Occipital lobe (tissue), 3 donors: ENCODE measurements at places on chromosomes 13 and 19. TPM values are rescaled to one million over a fixed set of nuclear protein-coding genes. Genes with fewer than 3 reads are reported as not detected.

Gene COQ8B
- total RNA-seq, result 28.2 TPM

Gene IGFL1
- not detected for total RNA-seq

Gene ZNF358
- 9.0 TPM for total RNA-seq

DNA sequence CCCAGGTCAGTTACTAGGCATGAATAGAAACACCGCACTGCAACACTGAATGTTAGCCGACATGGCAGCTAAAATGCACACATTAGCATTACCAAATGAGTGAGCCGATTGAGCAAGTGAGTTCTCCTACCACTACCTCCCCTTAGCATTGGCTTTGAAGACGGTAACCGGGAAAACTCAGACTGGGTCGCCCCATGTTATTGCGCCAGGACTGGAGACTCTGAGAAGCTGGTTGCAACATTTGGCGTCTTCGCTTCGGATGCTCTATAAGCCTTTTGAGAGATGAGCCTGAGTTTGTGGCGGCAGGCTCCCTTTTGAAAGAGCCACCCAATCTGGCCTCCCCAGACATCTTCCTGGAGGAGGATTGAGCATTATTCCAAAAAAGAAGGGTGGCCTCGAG lies 68.5 kb upstream of the POMP start:
- no peak for DNase-seq

- DNase-seq, result no peak
Measured at GRCh38 chr13:33882804-33883203, 64.9 kb downstream of the RFC3 start.

Gene ATP4A
- not detected for total RNA-seq

Gene PSG6
- total RNA-seq, result not detected

- no peak for DNase-seq
Measured at GRCh38 chr13:69315039-69315438, 792.6 kb upstream of the ATXN8OS start.

Gene GPR12
- total RNA-seq, result 34.8 TPM

GRCh38 chr19:28466107-28467045 lies 746.6 kb downstream of the UQCRFS1 start:
- DNase-seq, result no peak

Gene NOVA2
- 9.4 TPM for total RNA-seq

Gene ZNF723
- total RNA-seq, result not detected
